ENCODE measurements at places on chromosomes 7 and 10. TPM values are rescaled to one million over a fixed set of nuclear protein-coding genes. Genes with fewer than 3 reads are reported as not detected.
A peak's percentile ranks its signal among the peaks of the same experiment; 100 is the strongest.

DNA sequence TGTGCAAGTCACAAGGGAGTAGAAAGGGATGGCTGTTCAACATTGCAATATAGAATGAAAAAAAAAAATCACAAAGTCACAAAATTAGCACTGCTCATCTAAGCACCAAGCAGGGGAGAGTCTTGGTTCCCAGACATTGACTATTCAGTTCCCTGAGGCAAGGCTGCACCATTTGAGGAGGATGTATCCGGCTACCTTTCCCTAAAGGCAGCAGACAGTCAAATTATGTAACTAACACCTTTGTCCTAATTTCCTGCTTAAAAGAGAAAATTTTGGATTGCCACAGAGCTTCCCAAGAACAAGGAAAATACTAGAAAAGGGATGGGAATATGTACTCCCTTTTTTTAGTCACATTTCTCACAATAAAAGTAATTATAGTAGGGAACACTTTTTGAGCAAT is 148.1 kb downstream of the PCLO start:
- no peak for DNase-seq

The LOXL4 gene
- 0.09 TPM for total RNA-seq

The LIPK gene
- total RNA-seq = not detected

The TLX1 gene
- total RNA-seq = not detected

GRCh38 chr7:28298870-28299518 is 113.3 kb upstream of the CREB5 start:
- DNase-seq = peak; percentile 87

GRCh38 chr7:109963741-109964140 is 1127.2 kb upstream of the LRRN3 start:
- DNase-seq = no peak

DNA sequence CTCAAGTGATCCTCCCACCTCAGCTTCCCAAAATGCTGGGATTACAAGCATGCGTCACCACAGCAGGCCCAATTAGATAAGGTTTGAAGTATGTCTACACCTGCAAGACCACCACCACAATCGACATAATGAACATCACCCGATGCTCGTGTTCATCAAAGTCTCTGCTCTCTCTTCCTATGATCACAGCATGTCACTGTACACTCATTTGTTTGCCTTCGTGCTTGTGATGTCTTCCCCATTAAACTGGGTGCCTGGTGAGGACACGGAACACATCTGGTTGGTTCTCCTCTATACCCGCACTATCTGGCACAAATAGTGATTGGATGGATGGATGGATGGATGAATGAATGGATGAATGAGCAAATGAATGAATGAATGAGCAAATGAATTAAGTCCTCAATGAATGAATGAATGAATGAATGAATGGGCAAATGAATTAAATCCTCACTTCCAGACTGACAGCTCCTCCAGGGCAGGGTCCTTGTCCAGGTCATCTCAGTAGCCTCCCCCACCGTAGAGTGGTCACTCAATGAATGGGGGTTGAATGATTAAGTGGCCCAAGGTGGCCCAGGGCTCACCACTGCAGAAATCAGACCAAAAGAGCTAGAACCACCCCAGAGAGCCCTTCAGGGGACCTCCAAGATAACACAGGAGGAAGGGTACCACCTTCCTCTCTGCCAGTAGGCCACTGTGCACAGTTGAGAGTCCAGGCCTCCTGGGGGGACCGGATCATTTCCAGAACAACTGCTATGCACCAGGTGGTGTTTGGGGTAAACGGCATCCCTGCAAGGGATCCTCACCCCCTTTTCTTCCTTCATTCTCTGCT is 101.9 kb upstream of the TNRC18 start:
- DNase-seq = no peak

The ARL3 gene
- total RNA-seq = 5.1 TPM

- no peak for DNase-seq
These were observed 26.0 kb downstream of the PPP1R9A start for GRCh38 chr7:94933256-94933990.

The GATA3 gene
- total RNA-seq = 0.12 TPM

DNA sequence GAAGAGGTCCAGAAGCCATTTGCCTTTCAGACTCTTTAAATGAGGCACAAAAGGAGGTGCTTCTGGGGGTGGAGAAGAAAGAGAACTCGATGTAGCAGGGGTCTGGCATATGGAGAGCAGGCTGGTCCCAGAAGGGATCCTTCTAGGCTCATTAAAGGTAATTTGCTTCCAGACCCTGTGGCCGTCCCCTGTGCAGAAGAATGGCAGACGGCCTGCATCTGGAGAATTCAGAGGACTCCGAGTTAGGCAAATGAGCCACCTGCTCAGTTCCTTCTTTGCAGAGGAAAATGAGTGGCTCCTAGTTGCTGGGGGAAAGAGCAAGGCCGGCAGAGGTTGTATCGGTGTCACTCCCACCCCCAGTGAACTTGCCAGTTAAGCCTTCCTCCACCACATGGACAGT is 73.8 kb upstream of the FAM180A start:
- no peak for DNase-seq

The TBX20 gene
- not detected for total RNA-seq

- no peak for DNase-seq
These were observed 13.5 kb downstream of the AHR start for GRCh38 chr7:17311952-17312351.

DNA sequence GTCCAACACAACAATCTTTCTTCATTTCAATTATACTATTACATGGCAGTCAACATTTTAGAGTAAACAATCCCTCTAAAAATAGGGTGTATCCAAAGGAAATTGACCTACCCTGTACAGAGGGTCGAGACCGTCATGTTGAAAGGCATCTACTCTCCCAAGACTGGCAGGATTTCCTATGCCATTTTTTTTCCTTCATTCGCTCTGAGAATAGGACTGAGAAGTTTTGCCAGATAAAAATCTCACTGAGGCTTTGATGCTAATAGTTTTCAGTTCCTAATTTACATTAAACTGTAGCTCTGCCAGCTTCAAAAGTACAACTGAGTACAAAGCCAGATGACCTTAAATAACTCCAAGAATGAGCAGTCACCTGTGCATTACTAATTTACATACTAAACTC is 84.5 kb upstream of the SEMA3C start:
- DNase-seq = no peak

The PTPRN2 gene
- 3.5 TPM for total RNA-seq
